ENCODE measurements at places on chromosomes 6 and 20.

DNA sequence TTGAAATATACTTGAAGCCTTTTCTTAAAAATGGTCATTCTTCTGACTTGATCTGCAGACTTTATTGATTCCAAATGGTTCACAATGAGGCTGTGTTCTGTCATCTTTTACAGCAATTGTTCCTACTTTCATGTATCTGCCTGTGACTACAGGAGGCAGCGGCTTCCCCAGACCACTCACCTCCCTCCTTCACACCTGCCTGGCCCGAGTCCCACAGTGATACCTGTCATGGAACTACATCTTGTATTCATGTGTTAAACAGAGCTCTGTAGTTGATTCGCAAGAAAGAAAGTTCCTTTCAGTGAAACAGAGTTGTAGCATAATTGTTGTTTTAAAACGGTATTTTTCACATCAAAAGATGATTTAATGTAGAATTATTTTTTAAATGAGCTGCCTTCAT, 673.5 kb upstream of the AGPAT4 start:
- no peak for DNase-seq

GRCh38 chr6:157150076-157150475, 173.2 kb downstream of the TMEM242 start:
- DNase-seq, result no peak

DNA sequence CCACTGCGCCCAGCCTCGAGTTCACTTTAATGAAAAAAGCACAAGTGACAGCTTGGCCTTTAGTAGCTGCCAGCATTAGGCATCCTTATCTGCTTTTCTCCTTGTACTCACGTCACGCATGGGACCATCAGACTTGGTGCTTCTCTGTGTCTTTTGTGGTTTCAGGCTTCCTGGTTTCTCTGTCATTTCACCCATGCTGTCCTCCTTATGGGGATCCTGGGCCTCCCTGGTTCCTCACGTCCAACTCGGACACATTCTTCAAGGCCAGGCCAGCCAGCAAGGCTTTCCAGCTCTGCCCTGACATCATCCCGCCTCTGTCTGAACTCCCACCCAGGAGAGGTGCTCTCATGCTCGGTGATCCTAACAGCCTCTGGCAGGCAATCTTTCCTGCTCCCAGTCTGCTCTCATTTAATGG, 83.2 kb downstream of the TIAM2 start:
- DNase-seq, result no peak

GRCh38 chr20:10093087-10093591, 58.4 kb downstream of the ANKEF1 start:
- peak; percentile 84 for DNase-seq

GRCh38 chr6:81480139-81480538, 272.3 kb downstream of the TENT5A start:
- no peak for DNase-seq

DNA sequence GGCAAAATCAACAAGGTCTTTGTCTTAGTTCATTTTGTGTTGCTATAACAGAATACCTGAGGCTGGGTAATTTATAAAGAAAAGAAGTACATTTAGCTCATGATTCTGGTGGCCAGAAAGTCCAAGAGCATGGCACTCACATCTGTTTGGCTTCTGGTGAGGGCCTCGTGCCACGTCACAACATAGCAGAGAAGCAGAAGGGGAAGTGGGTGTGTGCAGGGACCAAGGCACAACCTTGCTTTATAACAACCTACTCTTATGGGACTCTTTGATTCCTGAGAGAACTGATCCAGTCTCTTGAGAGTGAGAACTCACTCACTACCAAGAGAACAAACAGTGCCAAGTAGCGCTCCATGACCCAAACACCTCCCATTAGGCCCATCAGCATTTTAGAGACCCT, 25.4 kb downstream of the GABRR2 start:
- DNase-seq, result no peak

GRCh38 chr6:15254070-15254975, 8.5 kb downstream of the JARID2 start:
- DNase-seq, result peak; percentile 64

DNA sequence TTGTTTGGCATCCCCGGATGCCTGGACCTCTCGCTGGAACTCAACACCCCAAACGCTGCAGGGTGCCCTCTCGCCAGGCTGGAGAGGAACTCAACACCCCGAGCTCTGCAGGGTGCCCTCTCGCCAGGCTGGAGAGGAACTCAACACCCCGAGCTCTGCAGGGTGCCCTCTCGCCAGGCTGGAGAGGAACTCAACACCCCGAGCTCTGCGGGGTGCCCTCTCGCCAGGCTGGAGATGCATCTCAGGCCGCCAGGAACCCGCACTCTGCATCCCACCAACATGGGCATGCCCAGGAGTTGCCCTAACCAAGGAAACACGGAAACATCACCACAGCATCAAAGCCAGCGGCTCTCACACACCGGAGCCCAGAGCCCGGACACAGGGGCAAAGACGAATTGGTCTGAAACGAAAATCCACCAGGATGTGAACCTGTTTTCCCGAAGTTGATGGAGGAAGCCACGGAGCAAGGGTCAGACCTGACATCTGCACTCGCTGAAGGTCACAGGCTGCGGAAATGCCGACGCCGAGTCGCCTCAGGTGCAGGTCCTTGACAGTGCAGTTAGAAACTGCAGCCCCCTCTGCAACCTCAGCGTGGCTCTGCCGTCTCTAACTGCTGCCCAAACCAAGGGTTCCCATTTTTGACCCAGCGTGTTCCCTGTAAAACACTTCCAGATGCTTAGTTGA, 37.5 kb downstream of the DLL1 start:
- no peak for DNase-seq
